NCI-H187 (cell line): ENCODE measurements at places on chromosomes 3 and 15.

DNA sequence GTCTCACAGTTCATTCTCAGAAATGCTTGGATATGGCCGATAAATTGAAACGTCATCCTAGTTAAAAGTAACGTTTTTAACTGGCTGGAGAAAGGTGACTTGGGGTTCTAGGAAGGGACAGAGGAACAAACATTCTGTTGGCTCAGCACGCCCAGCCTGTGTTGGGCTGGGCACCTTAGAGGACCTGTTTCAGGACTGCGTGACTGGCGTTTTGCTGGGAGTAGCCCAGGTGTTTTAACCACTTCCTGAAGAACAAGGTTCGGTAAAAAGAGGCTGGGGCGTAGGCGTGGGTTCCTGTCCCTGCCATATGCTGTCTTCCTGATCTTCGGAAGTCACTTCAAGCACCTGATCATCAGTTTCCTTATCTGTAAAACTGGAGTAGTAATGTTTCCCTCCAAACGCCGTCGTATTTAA is 1.1 kb upstream of the TLNRD1 start:
- no peak for DNase-seq

DNA sequence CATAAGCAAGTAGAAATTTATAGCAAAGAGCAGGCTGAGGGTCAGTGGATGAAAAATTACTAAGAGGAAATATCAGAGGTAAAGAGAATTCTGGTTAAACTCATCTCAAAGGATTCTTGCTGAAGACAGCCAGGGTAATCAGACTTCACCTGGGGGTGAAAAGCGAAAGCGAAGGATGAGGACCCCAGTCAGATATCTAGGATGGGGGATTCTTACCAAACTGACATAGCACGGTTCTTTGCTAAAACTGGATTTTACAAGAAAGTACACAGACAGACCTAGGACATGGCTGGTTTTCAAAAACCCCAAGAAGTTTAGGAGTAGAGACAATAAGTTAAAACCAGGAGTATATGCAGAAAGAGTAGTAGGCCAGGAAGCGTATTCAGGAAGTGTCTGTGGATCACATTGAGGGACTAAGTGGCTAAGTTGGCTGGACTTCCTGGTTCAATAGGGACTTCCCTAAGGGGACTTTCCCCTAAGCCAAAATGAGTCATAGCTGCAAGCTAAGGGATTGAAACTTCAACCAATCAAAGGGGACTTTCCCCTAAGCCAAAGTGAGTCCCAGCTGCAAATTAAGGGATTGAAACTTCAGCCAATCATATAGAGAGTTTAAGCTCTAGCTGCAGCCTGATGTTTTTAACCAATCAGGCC is 2.4 kb upstream of the CFAP91 start:
- DNase-seq = no peak

DNA sequence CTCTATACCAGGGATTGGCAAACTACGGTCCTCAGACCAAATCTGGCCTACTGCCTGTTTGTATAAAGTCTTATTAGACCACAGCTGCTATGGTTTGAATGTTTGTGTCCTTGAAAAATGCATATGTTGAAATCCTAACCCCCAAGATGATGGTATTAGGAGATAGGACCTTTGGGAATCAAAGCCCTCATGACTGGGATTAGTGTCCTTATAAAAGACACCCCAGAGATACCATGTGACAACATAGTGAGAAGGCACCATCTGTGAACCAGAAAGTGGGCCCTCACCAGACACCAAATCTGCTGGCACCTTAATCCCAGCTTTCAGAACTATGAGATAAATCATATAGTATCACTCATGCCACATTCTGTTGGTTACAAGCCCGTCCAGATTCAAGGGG is 7.4 kb downstream of the HMCES start:
- no peak for DNase-seq

DNA sequence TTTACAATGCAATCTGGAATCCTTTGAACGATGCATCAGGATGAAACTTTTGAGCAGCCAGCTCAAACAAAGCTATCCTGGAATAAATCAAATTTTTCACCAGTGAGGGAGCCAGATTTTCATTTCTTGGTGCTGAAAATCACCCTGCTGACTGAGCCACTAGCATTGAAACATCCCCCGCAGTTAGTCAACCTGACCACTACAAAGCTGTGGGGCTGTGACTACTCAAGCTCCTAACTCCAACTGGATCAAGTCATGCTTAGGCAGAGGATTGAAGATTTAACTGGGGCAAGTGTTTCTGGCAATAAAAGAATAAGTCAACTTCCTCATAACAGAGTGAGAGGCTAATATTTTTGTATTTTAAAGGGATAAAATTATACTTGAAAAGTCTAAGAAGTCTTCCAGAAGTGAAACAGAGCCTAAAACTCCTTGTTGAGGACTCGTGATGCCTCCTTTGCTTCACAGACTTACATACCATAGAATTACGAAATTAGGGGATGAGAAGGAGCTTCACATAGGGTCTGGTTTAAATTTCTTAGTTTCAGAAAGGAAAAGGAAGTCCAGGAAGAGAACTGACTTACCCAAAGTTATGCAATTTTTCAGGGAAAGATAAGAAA is 177.8 kb downstream of the SERPINI1 start:
- DNase-seq = no peak

GRCh38 chr15:72196409-72197040 is 1.1 kb downstream of the GRAMD2A start:
- DNase-seq = no peak

DNA sequence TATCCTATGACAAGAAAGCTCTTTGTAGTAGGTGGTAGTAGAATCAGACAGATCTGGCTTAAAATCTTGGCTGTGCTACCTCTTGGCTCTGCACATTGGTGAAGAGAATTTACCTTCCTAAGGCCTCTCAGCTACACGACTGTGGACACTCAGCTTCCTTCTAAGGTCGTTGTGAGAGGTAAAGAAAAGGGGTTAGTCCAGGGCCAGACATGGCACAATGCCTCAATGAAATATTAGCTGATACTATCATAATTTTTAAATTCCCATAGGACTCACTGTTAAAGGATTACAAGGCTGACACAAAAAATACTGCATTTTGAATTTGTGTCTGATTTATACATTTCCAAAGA is 80.4 kb downstream of the IGF1R start:
- DNase-seq = no peak

GRCh38 chr15:56948764-56949101 is 30.3 kb downstream of the TCF12 start:
- DNase-seq = no peak

- DNase-seq = no peak
Observed at GRCh38 chr15:100169615-100170290, 172.0 kb downstream of the ADAMTS17 start.
